ENCODE measurements at places on chromosomes 4 and X.

- no peak for DNase-seq
Observed at GRCh38 chrX:68112321-68112720, 321.0 kb downstream of the OPHN1 start.

DNA sequence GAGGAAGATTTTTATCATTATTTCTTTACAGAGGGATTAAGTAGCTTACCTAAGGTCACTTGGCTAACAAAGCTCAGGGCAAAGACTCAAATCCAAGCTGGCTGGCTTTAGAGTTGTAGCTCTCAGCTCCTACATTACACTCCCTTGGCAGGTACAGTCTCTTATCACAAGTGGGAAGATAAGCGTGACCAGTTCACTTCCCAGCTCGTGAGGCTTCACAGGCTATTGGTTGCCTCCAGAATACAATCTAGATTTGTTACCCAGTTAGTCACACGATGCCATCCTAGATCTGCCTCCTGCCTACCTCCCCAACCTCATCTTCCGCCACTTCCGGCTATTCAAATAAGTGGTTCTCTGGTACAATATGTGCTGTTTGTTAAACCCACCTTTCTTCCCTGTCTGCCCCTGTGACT, 3.7 kb downstream of the MMRN1 start:
- no peak for DNase-seq

DNA sequence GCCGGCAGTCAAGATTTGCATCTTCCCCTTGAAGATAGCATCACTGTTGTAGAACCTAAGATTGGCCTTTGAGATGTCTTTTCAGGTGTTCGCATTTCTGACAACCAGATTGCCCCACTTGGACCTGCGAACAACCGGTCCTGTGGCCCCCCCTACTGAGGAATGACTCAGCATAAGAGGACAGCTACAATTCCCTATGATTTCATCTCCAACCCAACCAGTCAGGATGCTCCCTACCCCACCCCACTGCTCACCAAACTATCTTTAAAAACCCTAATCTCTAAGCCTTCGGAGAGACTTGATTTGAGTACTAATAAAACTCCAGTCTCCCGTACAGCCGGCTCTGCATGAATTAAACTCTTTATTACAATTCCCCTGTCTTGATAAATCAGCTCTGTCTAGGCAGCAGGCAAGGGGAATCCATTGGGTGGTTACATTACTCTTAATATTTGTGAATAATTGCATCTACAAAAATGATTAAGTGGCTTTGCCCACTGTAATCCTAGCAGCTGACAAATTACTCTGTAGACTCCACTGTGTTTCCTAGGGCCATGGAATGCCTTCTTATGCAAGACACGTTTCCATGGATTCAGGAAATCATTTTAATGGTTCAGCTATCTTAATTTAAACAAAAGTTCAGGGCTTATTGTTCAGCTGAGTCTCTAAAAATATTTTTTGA, 95.4 kb downstream of the GPR143 start:
- DNase-seq: no peak

DNA sequence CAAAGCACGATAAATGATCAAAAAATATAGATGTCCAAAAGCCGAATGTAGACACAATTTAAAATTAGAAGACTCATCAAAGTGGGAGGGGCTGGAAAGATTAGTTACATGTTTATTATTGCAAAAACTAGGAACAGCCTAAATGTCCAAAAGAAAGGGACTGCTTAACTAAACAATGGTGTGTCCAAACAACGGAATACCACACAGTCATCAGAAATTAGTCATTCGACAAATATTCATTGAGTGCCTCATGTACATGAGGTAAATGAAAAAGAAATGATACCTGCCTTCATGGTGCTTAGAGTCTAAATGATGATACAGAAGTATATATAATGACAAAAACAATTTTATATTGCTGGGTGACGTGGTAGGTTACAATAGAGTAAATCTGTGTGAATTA, 139.7 kb downstream of the MAML3 start:
- DNase-seq: no peak

DNA sequence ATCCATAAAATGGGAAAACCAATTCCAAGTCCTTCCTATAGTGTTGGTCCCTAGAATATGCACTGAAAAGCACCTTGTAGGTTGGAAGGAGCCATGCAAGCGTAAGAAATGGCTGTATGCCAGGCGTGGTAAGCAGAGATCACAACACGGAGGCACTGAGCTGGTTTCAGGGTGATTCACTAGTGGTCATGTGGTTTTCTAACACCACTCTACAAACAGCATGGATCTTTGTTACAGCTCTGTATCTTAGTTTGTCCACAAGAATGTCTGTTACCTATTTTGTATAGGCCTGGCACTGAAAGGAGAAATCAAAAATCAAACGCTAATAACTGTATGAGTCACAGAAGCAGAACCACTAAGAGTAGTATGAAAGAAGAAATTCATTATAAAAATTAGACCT, 71.9 kb downstream of the MAGEB17 start:
- no peak for DNase-seq

- no peak for DNase-seq
Observed at GRCh38 chr4:4968161-4968725, 51.0 kb downstream of the CYTL1 start.

- DNase-seq: no peak
Observed at GRCh38 chr4:6779667-6780565, 2.6 kb upstream of the KIAA0232 start.

DNA sequence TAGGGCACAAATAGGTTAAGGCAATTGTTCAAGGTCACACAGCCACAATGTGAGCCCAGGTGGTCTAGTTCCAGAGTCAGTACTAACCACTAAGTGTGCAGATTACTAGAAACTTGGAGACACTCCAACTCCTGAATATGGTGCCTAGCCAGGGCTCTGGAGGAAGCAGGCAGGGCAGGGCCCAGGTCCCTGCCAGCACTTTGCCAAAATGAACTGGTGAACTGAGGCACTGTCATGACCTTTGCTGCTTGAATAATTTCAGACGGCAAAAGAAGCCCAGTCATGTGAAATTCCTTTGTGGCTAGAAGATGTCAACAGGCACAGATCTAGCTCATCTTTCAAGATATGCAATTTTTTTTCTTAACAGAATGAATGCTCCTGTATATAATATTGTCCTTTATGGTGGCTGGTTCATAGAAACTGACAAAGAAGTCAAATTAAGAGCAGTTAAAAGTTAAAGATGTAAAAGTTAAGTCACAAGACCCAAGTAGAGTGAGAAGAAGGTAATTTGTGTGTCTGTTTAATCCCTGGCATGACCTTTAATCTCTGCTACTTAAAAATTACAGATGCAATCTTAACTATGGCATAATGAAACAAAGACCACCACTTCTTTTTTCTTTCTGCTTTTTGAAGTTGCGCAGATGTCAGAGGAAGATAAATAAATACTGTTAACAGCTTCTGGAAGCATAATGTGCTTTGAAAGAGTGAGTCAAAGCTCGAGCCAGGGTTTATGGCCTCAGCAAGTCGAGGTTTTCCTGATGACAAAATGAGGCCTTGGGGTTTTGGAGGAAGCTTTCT, 54.1 kb downstream of the SHROOM3 start:
- DNase-seq: no peak

GRCh38 chr4:62130230-62130629, 930.1 kb downstream of the ADGRL3 start:
- no peak for DNase-seq

DNA sequence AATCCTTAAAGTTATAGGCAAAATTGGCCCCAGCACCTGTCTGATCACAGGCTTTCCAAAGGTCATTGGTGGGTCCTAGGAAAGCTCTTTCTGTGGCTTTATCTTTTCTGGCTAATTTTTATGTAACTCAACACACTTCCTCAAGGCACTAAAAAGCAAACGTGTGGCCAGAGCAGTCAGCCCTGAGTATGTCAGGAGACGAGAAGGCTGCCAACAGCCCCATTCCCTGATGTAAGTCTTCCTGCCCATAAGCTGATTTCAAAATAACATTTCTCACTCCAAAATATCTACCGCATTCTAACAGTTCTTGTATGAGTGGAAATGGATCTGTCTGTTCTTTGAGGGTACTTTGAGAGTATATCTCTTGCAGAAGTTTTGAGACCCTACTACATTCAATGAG, 25.5 kb upstream of the FUNDC1 start:
- DNase-seq: no peak

DNA sequence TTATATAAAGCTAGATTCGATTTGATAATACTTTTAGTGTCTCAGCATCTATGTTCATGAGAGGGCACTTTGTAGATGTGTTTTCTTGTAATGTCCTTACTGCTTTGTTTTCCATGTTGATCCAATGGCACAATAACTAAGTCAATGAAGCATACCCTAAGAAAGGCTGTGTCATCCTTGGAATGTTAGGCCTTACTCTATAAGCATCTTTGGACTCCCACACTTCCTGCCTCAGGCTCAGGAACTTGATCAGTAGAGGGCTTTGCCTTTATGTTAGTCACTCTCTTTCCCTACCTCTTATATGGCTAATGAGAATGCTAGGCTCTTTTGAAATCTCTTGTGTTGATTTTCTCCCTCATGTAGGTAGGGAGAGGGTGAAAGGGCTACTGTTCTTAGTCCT, 33.2 kb upstream of the EDA2R start:
- no peak for DNase-seq

- DNase-seq: no peak
Observed at GRCh38 chr4:143035661-143036060, 149.1 kb upstream of the USP38 start.

DNA sequence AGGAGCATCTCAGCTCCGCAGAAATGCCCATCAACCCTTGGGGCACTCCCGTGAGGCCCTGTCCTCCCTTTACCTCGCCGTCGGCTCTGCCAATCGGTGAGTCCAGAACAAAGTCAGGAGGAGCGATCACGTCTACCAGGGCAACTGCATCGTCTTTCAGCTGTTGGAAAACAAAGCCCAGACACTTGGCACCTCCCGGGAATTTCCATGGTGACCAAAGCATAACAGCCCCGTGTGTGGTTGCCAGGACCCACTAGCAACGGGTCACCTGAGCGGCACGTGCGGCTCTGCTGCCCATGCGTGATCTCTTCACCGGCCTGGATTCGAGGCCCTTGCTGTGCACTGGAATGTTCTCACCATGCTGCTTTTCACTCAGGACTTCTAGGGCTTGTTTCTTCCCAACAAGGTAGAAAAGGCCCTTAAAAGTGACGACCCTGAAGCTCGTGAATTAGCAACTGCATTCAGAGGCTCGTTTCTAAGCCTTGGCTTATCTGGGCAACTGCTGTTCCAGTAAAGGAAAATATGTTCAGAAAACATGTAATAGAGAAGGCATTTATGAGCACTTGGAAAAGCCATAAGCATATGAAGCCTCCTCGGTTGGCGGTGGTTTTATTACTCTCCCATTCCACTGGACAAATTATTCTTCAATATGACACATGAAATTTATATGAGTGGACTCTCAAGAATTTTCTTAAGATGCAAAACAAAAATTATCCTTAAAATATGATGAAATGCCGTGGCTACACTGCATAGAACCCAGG, 69.5 kb downstream of the ACOX3 start:
- no peak for DNase-seq

DNA sequence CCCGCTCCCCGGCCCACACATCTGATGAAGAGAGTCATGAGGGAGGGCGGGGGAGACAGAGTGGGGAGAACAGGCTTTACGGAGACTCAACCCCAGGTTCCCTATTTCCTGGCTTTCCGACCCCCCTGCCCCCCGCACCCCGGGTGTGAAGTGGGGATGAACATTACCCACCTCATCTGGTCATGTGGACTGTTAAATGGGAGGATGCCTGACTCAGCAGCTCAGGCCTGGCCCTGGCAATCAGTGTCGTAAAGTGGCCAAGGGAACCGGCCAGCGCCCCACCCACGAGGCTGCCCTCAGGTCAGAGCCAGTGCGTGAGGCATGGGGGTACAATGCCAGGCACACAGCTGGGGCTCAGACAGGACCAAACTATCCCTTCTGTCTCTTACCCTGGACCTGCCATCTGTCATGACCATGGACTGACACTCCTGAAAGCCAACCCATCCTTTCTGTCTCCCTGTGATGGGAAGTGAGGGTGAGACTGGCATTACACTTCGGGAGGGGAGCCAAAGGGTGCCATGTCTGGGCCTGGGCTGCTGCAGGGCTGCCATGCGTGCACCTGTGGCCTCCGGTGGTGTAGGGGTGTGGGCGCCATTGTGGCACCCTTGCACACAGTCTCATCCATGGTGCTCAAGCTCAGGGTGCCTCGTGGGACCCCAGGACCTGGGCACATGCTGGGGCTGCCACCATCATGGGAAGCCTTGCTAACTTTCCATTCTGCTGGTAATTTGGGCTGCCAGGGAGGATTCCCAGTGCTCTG, 106.1 kb upstream of the PSAPL1 start:
- no peak for DNase-seq

DNA sequence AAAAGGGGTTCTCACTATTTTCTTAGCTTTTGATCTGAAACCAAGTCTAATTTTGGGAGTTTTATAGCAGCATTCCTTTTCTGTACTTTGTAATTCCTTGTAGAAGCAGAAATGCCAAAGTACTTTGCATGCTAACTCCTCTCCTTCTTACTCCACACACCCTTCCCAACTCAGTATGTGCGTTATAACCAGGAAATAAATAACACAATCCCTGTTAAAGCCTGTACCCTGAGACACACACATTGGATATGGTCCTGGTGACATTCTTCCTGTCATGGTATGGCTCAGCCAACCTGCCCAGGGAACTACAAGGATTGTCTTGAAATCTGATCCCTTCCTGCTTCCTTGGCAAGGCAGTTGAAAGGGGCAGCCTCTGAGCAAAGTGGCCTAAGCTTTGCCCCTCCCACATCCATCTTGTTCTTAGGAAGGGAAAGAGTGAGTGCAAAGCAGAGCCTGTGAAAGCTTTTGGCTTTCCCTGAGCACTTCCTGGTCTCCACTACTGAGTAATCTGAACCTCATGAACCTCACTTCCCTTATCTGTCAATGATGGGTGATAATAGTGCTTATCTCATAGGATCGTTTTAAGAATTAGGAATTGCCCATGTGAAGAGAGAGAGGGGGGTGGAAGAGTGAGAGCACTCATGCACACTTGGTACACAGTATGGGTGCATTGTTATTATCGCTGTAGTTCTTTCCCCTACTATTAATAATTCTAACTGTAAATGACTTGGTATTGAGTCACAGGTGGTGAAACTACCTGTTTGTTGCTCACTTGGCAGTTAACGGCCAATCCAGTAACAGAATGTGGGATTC, 109.3 kb downstream of the AFF2 start:
- no peak for DNase-seq

GRCh38 chrX:805103-805670, 174.6 kb downstream of the SHOX start:
- DNase-seq: no peak

- no peak for DNase-seq
Observed at GRCh38 chr4:156420623-156421022, 467.0 kb upstream of the CTSO start.

GRCh38 chrX:6917666-6918065, 229.8 kb upstream of the STS start:
- no peak for DNase-seq

Measured in stimulated activated CD8-positive, alpha-beta memory T cell treated with anti-CD3 and anti-CD28 coated beads, Interleukin-4, amount 100 ng/mL, for 24 hours (primary cell).